ENCODE measurements at places on chromosomes 7 and 10.
A peak's percentile ranks its signal among the peaks of the same experiment; 100 is the strongest.

DNA sequence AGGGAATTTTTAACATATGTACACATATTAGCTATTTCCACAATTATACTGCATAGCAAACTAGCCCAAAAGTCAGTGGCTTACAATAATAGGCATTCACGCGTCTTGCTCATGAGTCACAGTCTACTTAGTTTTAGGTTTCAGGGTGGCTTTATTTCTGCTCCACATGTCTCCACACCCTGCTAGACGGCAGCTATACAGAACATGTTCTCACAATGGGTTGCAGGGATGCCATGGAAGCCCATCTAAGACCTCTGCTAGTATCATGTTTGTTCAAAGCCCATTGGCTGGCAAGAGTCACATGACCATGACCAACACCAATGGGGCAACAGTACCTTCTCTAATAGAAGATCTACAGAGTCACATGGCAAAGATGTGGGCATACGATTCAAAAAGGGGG, 96.3 kb upstream of the NEBL start:
- no peak for DNase-seq

GRCh38 chr7:20417675-20418382, 87.1 kb downstream of the ITGB8 start:
- DNase-seq, result no peak

GRCh38 chr7:114302858-114303257, 111.8 kb upstream of the FOXP2 start:
- DNase-seq, result no peak

DNA sequence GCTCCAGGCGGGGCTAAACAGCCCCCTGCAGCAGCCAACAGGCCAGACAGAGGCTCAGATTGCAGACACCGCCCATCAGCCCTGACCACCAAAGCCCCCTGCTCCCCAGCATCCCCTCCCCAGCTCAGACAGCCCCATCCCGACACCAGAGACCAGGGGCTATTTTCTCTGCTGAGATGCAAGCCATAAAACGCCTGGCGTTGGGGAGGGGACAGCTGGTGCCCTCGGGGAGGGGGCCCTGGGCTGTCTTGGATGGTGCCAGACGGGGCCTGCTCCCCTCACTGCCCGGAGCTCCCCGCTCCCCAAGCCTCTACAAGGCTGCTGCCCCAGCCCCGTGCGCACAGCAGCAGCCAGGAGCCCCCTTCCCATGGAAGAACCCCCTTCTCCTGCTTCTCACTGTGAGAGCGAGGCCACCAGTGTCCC, 31.8 kb downstream of the GET4 start:
- no peak for DNase-seq

GRCh38 chr7:19397911-19398310, 252.7 kb upstream of the FERD3L start:
- DNase-seq, result no peak

GRCh38 chr7:128100949-128101713, 69.9 kb upstream of the LRRC4 start:
- peak; percentile 18 for DNase-seq

DNA sequence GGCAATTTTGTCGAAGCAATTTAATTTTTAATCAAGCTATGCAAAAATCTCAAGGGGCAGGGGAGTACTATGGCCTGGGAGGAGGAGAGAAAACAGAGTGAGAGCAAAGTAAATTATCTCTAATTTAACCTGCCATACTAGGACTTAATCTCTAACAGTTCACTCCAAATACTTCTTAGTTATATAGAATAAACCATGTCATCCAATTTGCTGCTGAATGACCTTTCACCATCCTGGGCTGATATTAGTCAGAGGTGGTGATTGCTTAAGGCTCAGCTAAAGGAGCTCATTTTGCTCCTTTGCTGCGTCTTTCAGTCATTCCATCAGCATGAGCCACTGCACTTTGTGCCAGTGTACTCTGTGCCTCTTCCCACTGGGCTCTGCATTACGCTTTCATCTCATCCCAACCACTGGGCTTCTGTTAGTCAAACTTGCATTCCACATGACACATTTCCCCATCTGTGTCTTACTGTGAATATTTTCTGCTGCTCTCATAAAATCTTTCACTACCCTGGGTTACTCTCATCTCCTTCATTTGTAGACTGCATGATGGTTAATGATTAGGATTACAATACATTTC, 84.3 kb downstream of the CD36 start:
- peak; percentile 78 for DNase-seq

DNA sequence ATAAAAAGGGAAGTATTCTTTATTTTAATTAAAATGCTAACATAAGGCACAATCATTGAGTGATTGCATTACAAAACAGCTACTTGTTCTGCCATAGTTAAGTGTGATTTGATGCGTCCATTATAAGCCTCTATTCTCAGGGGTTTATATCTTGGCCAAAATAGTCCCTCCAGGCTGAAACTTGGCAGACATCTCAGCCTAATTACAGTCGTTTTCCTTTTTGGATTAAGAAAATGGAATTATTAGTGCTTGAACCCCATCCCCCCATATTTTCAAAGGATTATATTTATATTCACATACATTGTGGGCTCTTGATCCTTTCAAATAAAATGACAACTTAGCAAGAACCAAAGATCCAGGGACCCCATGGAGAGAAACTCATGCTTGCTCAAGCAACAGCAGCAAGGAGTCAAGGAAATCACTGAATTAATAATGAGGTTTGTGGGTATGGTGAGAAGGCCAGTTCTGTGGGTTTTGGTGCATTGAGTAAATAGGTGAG, 66.7 kb upstream of the NEUROD6 start:
- no peak for DNase-seq

GRCh38 chr7:46756996-46757395, 824.9 kb downstream of the TNS3 start:
- no peak for DNase-seq

GRCh38 chr7:18496341-18496700, 772 bp downstream of the HDAC9 start:
- DNase-seq, result no peak

- DNase-seq, result no peak
Measured at GRCh38 chr10:17239345-17240085, 11.5 kb downstream of the VIM start.

GRCh38 chr10:104120903-104121484, 977 bp upstream of the SFR1 start:
- DNase-seq, result peak; percentile 97

DNA sequence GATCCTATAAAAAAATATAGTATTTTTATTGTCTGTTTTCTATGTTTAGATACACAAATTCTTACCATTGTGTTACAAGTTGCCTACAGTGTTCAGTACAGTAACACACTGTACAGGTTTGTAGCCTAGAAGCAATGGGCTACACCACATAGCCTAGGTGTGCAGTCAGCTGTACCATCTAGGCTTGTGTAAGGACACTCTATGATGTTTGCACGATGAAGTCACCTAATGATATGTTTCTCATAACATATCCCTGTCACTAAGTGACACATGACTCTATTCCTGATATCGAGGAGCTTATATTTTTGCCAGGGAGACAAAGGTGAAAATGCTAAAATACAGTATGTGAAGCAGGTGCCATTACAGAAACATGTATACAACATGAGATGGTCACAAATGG, 18.6 kb downstream of the ZNF25 start:
- DNase-seq, result no peak

- DNase-seq, result no peak
Measured at GRCh38 chr10:68870545-68871104, 30.5 kb upstream of the DDX50 start.

- no peak for DNase-seq
Measured at GRCh38 chr7:112791465-112792168, 1.4 kb upstream of the TMEM168 start.

- no peak for DNase-seq
Measured at GRCh38 chr7:87330942-87331341, 14.5 kb upstream of the CROT start.

DNA sequence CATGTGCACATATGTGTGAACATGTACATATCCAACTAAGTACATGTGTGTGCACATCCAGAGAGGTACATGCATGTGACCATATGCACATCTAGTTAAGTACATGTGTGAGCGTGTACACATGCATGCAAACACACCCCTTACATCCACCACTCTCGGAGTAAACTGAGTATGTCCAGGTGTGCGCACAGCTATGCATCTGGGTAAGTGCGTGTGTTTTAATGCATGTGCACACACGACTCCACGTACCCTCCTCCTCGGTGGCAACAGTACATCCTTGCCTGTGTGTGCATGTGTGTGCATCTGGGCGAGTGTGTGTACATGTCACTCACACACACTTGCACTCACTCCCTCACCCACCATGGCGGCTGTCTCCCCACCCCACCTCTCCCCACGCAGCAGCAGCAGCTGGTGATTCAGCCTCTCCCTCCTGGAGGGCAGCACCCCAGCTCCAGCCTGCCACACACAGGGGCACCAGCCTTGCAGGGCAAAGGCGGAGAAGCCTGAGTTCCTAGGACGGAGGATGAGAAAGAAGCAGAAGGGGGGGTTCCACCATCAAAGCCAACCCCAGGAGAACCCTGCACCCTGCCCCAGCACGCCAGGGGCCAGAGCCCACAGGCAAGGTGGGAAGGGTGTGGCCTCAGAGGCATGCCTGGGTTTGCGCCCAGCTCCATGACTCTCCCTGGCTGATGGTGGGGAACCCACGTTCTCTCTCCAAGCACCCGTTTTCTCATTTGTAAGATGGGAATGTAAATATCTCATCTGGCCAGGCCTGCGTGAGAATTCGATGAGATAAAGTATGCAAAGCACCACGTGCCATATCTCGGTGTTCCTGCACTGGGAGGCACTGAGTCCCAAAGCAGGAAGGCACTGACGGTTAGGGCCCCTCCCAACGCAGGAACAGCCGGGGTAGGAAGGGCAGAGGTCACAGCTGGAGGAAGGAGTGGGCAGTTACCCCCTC, 27.7 kb upstream of the DNAAF5 start:
- no peak for DNase-seq

GRCh38 chr10:31584098-31584631, 265.1 kb downstream of the ZEB1 start:
- peak; percentile 75 for DNase-seq

GRCh38 chr10:30392564-30392990, 41.4 kb upstream of the MAP3K8 start:
- peak; percentile 73 for DNase-seq

- no peak for DNase-seq
Measured at GRCh38 chr10:54800741-54801421, at the start of gene PCDH15. Gene PCDH15, minus strand, starts transcription at chr10:54801231. Its CDS starts 136,969 bp downstream, at chr10:54664262.

GRCh38 chr7:94529516-94529915, 19.9 kb downstream of the CASD1 start:
- no peak for DNase-seq

GRCh38 chr7:44224974-44225565, 24.3 kb downstream of the YKT6 start:
- DNase-seq, result peak; percentile 35

GRCh38 chr7:69398986-69399385, 199.3 kb upstream of the AUTS2 start:
- no peak for DNase-seq

- no peak for DNase-seq
Measured at GRCh38 chr7:48183965-48184364, 12.7 kb downstream of the ABCA13 start.

DNA sequence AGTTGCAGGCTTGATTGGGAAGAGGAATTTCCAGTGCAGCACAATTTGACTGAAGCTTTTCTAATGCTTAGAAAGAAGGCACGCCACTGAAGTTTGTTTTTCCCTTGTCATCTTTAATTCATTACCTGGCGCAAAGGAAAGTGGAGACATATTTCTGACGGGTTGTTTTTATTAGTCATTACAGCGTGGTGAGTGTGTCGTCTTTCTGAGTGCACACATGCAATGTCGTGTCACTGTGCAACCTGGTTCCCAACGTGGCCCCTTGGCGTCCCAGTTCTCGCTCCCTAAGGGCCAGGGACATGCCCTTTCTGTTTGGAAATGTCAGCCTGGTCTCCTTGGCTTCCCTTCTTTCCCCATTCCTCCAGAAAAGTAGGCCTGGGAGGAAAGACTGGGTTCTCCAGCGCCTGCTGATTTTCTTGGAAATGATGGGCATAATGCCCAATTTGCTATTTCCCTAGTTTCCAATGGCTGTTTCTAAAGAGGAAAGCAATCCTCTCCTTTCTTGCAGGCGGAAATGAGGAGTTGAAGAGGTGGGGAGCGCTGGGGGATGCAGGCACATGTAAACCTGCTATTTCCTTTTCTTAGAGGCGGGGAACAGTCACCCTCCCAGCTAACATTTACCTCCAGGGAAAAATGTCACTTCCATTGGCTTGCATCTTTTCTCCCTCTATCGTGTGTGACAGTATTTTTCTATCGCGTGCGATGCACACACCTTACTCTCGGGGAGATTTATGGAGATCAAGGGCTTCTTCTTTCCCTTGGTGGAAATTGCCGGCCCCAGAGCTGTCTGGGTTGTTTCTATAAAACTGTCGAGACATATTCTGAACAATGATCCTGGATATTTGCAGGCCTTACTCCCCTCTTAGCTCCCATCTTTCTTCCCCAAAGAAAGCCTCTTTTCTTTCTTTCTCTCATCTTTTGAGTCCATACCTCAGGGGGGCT, 249.8 kb downstream of the ARHGAP12 start:
- DNase-seq, result no peak

DNA sequence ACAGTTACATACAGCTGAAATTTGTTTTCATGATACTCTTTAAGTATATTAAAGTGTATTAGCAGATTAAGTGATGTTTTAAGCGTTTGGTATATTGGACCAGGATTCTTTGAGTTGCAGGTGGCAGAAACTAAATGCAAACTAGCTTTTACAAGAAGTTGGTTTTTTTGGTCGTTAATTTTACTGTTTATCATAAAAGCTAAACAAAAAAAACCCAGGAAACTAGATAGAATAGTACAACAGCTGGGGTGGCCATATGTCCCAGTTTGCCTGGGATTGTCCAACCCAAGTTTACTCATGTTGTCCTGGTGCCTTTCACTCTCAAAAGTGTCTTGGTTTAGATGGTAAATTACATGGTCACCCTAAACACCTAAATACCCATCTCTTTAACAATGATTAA, 108.7 kb downstream of the PHTF2 start:
- no peak for DNase-seq

DNA sequence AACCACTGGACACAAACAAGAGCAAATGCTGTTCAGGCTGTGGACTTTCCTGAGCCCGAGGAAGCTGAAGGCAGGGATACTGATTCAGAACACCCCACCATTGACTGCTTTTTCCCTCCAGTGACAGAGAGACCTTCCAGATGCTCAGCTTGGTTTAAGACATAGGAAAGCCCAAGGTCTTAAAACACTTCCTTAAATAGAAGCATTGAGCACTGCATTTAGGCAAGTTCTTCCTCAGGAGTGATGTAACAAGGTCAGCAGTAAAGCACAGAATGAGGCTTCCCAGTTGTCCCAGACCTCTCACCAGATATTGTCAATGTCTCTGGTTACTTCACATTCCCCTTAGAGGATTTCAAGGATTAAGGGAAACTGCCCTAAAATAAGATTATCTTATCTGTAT, 19.6 kb upstream of the CDCA7L start:
- no peak for DNase-seq
